Smooth muscle cell of the brain vasculature (primary cell): ENCODE measurements at places on chromosomes 1 and 21.

DNA sequence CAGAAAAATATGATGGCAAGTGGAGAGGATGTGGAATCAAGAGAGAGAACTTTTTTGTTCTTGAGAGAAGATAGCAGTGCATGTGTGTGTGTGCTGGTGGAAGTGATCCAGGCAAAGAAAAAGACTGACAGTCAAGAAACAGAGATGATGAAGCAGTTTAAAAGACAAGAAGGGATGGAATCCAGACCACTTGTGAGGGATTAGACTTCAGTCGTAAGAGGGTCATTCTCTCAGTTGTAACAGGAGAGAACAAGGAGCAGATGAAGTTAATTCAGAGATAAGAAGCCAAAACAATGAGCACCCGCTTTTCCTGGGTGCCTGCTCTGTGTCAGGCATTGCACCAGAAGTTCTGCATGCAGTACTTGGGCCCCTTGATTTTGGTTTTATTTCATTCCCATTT is 76.6 kb downstream of the RNF220 start:
- DNase-seq, result no peak

- DNase-seq, result no peak
Measured at GRCh38 chr21:38766987-38767722, 38.6 kb upstream of the ETS2 start.

DNA sequence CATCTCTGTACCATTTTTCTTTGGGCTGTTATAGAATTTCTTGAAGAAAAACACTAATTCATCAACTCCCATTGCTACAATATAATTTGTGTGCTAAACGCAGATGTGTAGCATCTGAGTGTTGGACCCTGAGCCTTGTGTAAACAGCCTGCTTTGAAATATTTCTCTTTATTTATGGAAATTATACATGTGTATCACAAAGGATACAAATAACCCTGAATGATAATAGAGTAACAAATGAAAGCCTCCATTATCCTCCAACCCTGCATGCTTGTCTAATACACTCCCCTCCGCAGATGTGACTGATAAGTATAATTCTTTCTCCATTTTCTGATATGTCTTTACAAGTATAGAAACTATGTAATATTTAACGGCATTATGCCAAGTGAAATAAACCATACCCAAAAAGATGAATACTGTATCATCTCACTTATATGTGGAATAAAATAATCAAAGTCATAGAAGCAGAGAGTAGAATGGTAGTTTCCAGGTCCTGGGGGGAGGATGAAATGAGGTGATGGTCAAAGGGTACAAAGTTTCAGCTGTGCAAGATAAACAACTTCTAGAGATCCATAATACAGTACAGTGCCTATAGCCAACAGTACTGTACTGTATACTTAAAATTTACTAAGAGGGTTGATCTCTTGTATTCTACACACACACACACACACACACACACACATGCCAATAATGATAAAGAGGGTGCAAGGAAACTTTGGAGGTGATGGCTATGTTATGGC is 2.8 kb upstream of the ADAM30 start:
- no peak for DNase-seq

- DNase-seq, result no peak
Measured at GRCh38 chr1:39091845-39092645, 65.9 kb downstream of the NDUFS5 start.

GRCh38 chr1:36793452-36793851 is 240.9 kb downstream of the GRIK3 start:
- no peak for DNase-seq

GRCh38 chr1:8925406-8925805 is 20.3 kb upstream of the CA6 start:
- no peak for DNase-seq

DNA sequence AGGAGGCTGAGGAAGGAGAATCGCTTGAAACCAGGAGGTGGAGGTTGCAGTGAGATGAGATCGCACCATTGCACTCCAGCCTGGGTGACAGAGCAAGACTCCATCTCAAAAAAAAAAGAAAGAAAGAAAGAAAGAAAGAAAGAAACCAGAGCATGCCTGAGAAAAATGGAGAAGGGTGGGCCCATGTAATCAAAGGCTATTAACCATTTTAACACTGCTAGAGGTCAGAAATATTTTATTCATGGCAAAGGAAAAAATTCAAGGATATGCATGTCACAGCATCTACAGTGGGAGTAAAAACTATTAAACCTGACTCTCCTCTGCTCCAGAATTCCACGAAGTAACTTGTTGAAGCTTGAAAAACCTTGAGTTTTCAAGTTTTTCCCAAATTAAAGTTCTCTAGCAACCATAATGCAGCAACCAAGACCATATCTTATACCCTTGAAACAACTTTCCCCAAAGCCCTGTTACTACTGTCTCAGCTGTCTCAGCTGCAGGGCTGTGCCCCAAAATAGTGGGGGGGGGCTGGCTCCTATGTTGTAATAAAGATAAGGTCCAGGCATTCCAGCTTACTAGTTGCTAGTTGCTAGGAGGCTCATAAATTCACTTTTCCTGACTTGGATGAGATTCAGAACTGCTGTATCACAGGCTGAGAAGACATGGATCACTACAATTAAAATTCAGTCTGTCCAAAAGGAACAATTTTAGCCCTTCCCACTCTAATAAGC is 112.9 kb upstream of the SOD1 start:
- no peak for DNase-seq

DNA sequence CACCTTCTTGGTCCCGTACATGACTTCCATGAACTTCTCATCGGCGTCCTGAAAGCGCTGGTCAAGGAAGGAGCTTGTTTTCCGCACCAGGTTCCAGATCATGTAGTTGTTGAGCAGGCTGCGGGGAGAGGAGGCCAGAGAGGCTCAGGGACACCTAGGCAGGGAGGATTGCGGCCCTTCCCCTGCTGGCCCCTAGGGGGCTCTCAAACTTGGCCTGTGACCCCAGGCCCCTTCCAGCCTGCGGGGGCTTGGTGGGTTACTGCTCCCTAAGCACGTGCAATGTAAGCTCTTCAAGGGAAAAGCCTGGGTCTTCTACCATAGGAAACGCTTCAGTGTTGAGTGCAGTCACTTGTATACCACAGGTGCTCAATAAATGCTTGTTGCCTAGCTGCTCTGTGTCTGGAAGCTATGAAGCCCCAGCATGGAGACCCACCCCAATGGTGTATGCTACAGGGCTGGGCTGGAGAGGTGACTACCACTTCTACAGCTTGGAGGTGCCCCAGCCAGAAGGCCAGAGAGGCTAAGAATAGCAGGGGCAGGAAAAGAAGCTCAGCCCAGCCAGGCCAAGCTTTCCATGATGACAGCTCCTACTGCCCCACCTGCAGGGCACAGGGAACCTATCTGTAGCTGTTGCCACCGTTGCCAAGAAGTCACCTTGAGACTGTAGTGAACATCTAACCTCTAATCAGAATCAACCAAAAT is 45.1 kb downstream of the ECE1 start:
- DNase-seq, result no peak

- DNase-seq, result no peak
Measured at GRCh38 chr1:27393641-27394281, 1.3 kb downstream of the GPR3 start.

DNA sequence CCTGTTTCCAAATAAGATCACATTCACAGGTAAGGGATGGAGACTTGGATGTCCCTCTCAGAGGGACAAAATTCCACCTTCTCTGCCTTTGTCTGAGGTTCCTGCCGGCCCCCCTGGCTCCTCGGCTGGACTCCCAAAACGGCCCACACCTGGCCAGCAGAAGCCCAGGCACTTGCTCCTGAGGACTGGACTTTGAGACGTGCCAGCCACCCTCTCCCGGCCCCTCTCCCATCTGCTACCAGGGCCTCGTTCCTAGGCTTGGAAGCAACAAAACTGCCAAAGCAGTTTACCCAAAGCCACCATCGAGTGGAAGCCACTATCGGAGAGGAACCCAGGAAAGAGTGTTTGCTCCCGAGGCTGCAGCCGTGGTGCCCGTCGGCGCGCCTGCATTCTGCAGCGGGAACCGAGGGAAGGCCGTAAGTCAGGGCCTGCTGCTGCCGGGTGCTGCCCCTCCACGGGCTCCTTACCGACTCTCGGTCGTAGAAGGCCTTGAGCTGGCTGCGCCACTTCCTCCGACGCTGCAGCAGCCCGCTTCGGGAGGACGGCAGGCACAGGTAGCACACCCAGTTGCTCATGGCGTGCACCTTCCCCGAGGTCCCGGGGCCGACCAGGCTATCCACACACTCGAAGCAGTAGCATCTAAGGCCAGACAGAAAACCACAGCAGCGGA is 3.5 kb downstream of the DNMT3L start:
- DNase-seq, result no peak

GRCh38 chr1:6180268-6180706 is at the start of gene CHD5:
TSS of gene CHD5 (minus strand) at chr1:6180321. CDS start at chr1:6180023, 298 bp downstream.
- no peak for DNase-seq

DNA sequence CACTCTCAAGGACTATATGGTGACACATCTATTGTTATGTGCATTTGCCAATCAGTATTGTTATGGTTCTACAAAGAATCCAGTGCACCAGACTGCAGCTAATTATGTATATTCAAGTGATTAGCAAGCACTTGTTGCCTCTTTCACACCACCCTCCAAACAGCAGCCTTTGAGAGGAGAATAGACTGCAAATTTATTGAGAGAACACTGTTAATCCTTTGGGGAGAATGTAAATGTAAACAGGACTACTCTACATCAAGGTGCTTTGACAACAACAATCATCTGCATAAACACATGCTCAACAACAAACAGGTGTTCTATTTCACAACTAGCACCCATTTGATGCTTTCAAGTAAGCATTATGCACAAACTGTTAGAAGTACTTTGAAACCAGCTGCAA is 117.4 kb downstream of the AKT3 start:
- no peak for DNase-seq
